Activated naive CD4-positive, alpha-beta T cell treated with anti-CD3 and anti-CD28 coated beads, Interleukin-2, amount 50 U/mL, for 16 hours (primary cell): ENCODE measurements at places on chromosomes 12 and 14.

- DNase-seq = no peak
Measured at GRCh38 chr14:71591929-71592328, 340.3 kb upstream of the RGS6 start.

GRCh38 chr12:124487066-124487833 is 80.2 kb downstream of the NCOR2 start:
- no peak for DNase-seq

DNA sequence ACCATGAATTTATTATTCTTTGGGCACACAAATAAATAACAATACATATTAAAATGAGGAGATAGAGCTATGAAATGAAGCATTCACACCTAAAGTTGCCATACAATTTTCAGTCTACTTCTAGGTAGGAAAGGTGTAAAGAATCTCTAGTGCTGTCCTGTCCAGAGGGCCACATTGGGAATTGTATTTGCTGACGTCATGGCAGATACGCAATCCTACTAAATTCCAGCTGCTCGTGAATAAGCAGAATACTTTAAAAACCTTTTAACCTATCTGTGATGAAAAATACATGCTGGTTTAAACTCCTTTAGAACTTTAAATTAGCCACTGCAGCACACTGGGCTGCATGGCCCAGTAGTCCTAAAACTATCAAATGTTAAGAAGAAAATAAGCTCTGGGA is 236.1 kb downstream of the FSCB start:
- no peak for DNase-seq

- no peak for DNase-seq
Measured at GRCh38 chr14:24665440-24665991, 31.5 kb upstream of the GZMB start.

DNA sequence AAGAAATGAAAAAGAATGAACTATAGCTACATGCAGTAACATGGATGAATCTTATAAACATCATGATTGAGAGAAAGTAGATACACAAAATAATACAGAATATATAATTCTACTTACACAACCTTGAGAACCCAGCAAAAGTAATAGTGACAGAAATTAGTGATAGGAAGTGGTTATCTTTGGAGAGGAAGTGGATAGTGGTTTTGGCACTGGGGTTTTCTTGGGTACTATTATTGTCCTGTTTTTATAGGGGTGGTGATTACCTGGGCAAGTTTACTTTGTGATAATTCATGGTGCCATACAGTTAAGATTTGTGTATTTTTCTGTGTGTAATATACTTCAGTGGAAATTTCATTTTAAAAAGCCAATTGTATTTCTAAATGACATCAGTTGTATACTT is 352.7 kb downstream of the AEBP2 start:
- no peak for DNase-seq

- no peak for DNase-seq
Measured at GRCh38 chr14:95008445-95009217, 148.7 kb downstream of the DICER1 start.

DNA sequence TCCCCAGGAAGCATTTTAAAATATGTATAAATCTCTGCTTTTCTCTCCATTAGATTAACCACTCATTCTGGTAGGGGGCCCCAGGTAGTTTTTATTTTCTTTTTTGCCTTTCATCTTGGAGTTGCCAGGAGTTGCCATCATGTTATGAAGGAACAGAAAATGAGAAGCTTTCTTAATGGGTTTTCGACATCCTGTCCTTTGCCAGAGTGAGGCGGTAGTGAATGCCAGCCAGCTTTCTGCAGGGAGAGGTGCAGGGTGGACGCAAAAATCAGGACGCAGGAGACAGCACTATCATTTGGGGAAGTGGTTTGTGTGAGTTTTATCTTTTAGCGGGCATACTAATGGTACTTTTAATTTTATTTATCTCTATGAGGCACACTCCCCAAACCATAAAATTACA is 1.7 kb downstream of the RASSF8 start:
- DNase-seq = no peak

DNA sequence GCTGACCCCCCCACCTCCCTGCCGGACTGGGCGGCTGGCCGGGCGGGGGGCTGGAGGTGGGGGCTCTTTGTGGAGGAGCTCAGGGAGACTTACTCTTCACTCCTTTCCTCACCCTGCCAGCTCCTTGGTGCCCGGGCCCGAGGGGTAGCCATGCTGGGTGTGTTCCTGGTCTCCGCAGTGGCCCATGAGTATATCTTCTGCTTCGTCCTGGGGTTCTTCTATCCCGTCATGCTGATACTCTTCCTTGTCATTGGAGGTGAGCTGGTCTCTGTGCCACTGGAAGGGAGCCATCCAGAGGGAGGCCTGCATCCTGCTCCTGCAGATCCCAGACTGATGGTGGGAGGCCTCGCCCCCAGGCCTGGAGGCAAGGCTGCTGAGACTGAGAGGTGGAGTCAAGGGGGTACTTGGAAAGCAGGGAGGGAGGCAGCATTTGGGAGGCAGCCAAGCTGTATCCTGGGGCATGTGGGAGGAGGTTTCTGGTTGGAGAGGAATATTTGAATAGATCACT is 19.7 kb downstream of the SOAT2 start:
- no peak for DNase-seq

DNA sequence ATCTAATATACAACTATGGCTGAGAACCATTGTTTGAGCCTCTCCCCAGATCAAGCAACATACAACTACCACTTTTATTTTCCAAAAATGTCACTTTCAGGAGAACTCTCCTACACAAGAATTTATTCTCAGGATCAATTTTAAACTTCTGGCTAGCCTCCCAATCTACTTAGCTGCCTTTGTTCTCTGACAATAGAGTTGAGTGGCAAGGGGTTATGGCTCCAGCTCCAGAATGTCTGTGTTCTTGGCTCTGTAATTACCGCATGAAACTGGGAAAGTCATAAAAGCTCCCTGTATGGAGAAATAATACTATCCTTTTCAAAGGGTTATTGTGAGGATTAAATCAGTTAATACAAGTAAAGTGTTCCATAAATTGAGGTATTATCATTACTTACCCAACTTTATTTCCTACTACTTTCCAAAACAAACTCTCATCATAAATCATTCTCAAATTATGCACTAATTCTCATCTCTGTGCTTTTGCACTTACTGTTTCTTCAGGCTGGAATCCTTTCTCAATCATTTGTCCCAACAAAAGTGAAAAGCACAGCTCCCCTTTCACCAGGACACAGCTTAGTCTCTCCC is 121.9 kb downstream of the GARIN6 start:
- no peak for DNase-seq

DNA sequence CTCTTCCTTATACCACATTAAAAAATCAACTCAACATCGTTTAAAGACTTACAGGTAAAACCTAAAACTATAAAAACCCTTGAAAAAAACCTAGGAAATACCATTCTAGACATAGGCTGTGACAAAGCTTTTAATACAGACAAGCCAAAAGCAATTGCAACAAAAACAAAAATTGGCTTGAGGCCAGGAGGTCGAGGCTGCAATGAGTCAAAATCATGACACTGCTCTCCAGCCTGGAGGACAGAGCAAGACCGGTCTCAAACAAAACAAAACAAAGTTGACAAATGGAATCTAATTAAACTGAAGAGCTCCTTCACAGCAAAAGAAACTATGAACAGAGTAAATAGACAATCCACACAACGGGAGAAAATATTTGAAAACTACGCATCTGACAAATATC is 1057.8 kb downstream of the FSCB start:
- no peak for DNase-seq

DNA sequence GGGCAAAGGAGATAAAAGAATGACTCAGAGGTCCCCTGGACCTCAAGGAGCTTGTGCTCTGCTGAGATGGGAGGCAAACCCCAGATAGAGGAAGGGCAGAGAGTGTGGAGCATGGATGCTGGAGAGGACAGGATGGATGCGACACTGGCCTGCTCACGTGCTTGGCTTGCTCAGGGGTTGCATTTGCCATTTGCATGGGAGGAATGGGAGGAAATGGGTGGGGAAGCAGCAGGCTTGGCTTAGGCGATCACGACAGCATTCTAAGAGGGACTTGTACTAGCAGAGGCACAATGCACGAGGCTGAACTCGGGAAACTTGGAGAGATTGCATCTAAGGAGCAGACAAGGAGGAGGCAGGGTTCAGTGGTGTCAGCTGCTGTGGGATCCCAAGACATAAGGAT is 19.8 kb downstream of the CD9 start:
- no peak for DNase-seq

DNA sequence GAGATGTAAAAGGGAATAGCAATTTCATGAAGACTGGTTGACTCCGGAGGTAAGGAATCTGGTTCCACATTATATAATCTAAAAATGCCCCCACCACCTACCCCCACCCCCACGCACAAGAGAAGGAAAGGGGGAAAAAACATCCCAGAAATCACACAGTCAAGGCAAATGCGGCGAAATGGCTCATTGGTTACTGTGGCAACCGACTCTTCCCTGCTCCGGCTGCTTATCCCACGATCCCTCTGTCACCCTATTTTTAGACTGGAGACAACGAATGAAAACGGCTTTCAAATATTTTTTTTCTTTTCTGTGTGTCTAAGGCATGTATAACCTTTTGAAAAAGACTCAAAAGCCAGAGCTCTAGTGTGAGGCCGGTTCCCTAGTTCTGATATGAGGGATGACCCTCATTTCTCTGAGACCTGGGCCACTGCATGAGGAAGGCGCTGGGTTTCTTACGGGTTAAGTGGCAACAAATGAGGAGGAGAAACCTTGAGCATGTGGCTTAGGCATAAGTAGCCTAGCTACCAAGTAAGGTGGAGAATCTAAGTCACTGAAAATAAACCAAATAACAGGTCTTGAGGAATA is 148.3 kb upstream of the GRIN2B start:
- DNase-seq = no peak

DNA sequence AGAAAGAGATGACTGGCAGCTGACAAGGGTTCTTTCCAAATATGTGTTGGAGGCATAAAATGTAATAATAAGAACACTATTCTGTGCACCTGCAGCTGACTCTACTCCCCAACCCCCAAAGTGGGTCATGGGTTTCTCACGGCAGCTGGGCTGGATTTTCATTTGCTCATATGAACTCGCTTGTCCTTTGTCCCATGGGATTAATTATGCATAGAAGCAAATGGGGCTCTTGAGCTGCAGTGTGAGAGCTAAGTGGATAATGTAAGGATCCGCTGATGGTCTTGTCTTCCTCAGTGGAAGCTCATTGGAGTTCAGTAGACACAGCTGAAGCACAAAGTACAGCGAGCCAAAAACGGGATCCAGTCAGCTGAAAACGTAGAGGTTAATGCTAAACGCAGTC is 46.3 kb downstream of the TTC8 start:
- no peak for DNase-seq

DNA sequence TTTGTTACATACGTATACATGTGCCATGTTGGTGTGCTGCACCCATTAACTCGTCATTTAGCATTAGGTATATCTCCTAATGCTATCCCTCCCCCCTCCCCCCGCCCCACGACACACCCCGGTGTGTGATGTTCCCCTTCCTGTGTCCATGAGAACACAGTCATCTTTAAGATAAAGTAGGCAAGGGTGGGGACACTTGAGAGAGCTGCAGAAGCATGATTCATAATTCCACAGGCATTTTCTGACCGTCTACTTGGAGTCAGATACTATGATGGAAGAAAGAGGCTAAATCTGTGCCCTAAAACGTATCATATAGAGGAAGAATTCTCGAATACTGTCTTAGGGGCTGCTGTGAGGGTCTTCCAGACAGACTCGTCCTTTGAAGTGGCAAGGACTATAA is 145.9 kb upstream of the VASH1 start:
- DNase-seq = no peak

- DNase-seq = no peak
Measured at GRCh38 chr12:85627584-85627983, 208.6 kb downstream of the RASSF9 start.

GRCh38 chr12:24661657-24662096 is 287.2 kb downstream of the BCAT1 start:
- DNase-seq = no peak

- no peak for DNase-seq
Measured at GRCh38 chr12:102812344-102812743, 104.7 kb downstream of the PAH start.

GRCh38 chr14:103704708-103705107 is 10.5 kb downstream of the XRCC3 start:
- no peak for DNase-seq

GRCh38 chr12:101857043-101857558 is 20.3 kb upstream of the DRAM1 start:
- DNase-seq = no peak

DNA sequence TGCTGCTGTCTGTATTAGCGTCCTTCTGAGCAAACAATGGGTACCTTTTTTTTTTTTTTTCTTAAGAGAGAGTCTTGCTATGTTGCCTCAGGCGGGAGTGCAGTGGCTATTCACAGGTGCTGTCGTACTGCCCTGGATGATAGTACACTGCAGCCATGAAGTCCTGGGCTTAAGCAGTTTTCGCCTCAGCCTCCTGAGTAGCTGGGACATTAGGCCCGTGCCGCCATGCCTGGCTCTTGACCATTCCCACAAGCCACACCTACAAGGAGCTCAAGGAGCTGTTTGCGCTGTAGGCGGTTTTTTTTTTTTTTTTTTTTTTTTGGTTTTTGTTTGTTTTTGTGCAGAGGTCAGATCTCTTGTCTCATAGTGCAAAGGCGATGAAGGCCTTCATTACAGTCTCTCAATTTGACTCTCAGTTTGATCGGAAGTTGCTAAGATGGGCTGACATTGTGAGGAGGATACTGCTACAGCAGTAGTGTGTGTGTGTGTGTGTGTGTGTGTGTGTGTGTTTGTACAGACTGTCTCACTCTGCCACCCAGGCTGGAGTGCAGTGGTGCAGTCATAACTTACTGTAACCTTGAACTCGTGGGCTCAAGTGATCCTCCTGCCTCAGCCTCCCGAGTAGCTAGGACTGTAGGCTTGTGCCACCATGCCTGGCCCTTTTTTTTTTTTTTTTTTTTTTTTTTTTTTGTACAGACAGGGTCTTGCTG is 34.2 kb downstream of the TRAF3 start:
- DNase-seq = no peak

GRCh38 chr14:105261781-105262180 is 13.4 kb downstream of the BTBD6 start:
- DNase-seq = no peak

DNA sequence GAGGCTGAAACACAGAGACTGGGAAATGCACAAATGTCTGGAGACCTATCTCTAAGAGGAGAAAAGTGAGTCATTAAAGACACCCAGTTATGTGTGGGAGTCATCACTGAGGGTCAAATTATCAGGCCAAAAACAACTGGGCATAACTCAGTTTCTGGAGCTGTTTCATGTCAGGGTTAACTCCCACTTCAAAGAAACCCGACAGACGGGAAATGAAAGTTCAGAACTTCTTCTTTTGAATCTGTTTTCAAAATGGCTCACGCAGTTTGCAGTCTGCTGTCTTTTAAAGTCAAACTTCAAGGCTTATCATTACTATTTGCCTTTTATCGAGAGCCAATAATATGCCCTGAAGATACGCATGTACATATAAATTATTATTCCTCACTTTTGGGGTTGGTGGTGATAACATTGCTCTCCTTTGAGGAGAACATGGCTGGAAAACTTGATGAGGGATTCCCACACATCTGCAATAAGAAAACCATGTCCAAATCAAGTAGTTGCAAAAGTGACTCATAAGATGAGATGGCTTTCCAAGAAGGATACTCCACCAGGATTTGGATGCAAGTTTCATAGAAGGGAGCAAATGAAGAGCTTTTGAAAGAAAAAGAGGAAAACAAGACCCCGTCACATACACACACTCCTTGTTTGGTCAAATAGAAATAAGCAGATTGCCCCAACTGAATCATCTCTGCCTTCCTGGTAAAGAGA is 341.4 kb downstream of the ADAMTS20 start:
- DNase-seq = no peak
